ENCODE measurements at places on chromosomes 13 and 19.

DNA sequence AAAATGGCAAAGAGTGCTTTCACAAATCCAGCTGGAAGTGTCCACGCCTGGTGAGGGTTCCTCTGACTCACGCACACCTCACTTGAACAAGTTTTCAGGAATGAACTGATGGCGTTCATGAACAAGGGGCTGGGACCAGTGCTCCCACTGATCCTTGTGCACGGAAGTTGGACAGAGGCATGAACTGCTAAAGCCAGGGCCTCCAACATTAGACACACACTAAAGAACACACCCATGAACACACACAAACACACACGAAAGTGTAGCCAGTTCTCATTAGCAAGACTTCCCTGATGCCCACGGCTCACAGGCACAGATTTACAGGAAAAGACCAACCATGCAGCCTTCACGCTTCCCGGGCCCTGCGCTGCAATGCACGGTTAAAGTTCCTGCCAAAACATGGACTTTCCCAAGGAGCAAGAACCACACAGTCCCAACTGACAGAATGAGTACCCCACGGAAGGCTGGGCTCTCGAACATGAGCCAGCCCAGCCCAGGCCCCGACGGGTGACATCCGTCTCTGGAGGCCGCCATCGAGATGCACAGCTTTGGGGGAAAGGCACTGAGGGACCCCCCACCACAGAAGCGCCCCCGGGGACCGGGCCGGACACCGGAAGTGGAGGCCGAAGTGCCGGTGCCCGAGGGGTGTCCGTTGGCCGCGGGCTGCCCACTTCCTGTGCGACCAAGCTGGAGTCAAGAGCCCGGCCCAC, 808 bp downstream of the DNMT1 start:
- no peak for DNase-seq

- DNase-seq = no peak
These were observed 20.0 kb downstream of the SETDB2 start for GRCh38 chr13:49464085-49464484.

DNA sequence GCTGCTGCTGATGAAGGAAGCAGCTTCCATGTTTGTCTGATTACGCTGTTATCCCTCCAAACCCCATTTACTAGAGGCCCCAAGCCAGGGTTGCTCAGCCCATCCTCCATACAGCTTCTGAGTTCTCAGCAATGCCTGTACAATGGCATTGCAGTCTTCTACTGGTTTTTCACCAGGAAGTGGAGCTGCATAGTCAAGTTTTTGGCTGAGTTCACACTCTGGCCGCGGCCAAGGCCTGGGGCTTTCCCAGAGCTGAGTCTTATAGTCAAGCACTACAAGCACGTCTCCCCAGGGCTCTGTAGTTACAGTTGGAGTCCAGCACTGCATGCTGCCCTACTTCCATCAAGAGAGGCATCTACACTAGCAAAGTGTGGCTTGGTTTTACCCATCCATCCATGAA, 182.5 kb downstream of the POU4F1 start:
- DNase-seq = no peak

GRCh38 chr19:18710186-18710585, 26.7 kb downstream of the CRTC1 start:
- no peak for DNase-seq

GRCh38 chr13:47218611-47219010, 321.8 kb upstream of the HTR2A start:
- DNase-seq = no peak

DNA sequence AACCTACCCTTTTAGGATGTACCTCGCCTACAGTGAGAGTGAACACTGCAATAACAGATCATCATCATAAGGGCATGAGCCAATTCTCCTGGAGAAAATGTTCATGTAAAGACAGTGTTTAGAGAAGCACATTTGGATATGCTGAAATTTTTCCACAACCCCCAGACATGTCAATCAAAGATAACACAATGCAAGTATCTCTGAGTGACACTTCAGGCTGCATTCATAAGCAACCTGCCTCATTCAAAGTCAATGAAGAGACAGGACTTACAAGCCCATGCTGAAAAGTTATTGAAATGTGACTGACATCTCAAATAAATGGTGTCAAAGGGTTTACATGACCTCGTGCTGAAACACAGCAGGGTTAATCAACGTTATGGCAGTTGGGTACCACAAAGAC, 102.0 kb downstream of the PCDH9 start:
- DNase-seq = no peak

GRCh38 chr13:38401276-38401675, 51.6 kb downstream of the UFM1 start:
- DNase-seq = no peak

DNA sequence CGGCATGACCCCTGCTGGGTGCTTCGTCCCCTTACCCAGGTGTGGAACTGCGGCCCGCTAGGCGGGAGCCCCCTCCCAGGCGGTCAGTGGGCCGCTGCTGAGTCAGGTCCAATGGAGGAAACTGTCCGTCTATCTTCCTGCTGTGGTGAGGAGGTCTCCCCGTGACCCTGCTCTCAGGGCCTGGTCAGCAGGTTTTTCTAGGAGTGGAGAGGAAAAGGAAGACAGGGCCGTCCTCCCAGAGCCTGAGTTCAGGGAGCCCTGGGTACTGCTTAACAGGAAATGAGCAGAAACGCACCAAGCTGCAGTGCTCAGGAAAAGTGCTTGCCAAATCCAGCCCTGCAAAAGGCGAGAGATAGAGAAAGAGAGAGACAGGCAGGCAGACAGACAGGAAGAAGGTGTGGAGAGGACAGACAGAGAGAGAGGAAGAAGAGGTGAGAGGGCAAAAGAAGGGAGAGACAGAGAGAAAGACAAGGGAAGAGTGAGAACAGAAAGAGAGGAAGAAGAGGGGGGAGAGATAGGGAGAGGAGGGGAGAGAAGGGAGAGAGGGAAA, 10.3 kb downstream of the SH3GL1 start:
- DNase-seq = no peak

GRCh38 chr19:46466536-46467196, 4.7 kb downstream of the PNMA8A start:
- DNase-seq = no peak

DNA sequence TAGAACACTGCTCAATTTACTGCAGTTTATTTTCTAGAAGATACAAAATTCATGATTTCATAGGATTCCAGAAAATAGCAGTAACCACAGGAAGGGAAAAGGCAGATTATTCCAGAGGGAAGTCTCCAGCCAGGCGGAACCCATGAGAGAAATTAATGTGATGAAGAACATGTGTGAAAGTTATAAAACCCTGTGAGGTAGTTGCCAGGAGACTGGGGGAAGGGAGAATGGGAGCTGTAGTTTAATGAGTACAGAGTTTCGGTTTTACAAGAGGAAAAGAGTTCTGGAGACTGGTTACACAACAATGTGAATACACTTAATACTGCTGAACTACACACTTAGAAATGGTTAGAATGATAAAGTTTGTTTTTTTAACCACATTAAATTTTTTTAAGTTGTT, 14.2 kb upstream of the PDX1 start:
- DNase-seq = no peak

Data from amniotic stem cell (primary cell).